CD8-positive, alpha-beta memory T cell (primary cell): ENCODE measurements at places on chromosomes 2 and 18.

- DNase-seq = peak; percentile 34
These were observed 15.9 kb downstream of the C2orf74 start for GRCh38 chr2:61177727-61178549.

GRCh38 chr2:3101016-3101942 is 276.3 kb downstream of the EIPR1 start:
- DNase-seq = no peak

DNA sequence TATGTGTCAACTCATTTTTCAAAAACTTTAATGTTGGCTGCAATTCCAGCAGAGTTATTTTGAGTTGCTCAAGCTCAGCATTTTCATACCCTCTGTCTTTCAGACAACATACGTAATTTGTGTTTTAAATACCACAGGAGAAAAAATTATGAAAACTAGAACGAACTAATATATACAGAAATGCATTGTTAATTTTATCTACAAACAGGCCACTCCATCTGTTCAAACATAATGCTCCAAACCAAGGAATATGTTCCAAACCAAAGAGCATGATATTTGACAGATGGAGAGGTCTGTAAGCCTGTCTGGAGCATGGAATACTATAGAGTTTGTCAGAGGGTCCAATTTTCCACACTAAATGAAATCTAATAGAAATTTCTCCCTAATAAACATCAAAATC is 536.2 kb upstream of the FSIP2 start:
- DNase-seq = no peak

DNA sequence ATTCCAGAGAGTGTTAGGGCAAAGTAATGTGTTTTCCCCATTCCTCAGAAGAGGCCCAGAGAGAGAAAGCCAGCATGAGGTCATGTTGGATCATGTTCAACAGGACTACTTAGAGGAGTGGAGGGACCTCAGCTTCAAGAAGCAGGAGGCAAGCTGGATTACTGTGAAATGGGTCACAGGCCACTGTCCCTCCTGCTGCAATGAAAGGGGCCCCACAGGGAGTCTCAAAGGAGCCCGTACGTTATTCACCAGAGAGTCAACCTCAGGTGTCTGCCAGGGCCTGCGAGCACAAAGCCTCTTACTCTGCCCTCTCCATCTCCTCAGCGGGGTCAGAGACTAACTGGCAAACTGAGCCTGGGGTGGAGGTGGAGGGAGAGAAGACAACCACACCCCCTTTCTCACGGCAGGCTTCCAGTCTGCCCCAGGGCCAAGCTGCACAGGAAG is 27.2 kb upstream of the ACYP2 start:
- no peak for DNase-seq

- peak; percentile 16 for DNase-seq
These were observed 30.0 kb downstream of the THNSL2 start for GRCh38 chr2:88199912-88200682.
